ENCODE measurements at places on chromosomes 2 and 18.

DNA sequence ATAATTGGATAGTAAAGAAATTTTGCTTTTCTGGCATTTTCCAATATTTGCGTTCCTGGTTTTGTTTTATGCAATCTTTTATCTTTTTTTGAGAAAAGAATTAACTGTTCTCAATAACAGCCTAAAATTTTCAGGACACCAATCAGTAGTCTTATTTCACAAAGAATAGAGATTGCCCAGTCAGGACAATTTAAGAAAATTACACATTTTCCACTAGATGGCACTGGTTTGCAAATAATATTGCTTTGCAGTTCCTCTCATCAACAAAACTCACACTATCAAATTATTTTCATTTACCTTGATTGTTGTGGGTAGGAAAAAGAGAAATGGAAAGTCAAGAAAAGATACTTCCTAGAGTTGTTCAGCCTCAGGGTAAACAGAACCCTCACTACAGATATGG is 2.4 kb upstream of the RBM45 start:
- no peak for DNase-seq

GRCh38 chr2:212908031-212908430 is 243.4 kb downstream of the IKZF2 start:
- no peak for DNase-seq

DNA sequence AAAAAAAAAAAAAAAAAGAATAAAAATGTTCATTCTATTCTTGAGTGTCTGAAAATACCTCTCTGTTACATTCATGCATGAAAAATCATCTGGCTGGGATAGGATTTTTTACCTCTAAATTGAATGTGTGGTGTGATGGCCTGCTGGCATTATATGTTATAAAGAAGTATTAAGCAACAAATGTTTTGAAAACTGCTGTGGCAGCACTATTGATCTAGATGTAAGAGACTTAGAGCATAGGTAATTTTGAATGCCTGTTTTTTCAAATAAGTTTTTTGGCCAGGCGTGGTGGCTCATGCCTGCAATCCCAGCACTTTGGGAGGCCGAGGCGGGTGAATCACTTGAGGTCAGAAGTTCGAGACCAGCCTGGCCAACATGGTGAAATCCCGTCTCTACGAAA is 147.0 kb upstream of the LINC00305 start:
- DNase-seq: no peak

DNA sequence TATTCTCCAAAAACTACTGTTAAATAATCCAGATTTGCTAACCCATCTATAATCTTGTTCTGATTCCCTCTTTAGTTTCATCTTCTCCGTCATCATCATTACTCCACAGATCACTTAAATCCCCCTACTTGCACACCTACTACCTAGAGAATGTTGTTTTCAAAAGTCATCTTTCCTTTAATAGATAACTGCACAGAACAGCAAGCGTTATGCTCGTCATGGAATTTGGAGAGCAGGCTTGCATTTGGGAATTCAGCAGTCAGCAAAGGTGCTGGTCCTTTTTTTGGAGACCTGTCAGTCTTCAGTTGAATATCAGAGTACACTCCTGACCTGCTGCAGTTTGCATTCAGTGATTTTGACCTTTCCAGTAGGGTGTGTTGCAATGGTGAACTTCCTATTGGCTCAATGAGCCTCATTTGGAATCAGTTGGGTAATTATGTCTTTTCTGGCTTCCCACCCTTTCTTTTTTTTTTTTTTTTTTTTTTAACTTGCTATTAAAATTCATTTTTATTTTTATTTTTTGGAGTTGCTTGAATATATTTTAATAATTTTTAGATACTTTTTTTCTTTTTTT is 110.6 kb downstream of the HNRNPLL start:
- no peak for DNase-seq

GRCh38 chr2:241957276-241957675 is 87.7 kb downstream of the RTP5 start:
- DNase-seq: no peak

DNA sequence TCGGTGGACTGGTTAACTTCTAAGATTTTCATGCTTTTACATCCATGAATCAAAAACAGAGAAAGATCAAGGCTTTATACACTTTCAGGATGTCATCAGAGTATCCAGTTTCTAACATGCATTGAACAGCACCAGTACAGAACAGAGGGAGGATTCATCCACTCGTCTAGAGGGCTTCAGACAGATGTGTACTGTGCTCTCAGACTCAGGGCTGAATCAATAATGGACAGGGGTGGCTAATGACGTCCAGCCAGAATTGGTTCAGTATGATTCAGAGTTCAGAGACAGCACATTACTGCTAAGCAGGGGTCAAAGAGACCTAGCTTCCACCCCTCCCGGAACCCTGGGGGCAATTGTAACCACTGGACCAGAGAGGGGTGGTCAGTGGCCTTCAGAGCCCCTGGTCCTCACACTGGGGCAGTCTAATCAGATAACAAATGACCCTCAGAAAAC is 37.3 kb downstream of the RNU4ATAC start:
- no peak for DNase-seq

DNA sequence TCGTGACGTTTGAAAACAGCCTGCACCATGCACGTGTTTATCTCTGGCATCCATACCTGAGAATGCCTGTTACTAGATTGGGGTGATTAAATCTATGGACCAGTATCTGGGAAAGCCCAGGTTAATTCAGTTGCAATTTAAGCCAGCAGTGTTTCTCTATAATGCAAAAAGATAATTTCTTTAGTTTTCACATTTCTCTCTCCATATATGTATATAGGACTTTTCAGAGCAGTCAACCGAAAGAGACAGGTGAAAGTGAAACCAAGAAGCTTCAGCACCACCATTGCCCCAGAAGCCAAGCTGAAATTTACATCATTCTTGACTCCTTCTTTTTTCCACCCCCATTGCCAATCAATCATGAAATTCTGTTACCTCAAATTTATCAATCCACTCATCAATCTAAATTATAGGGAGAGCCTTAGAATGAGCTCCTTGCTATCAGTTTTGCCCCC is 2.7 kb upstream of the LRP2 start:
- DNase-seq: no peak

- no peak for DNase-seq
Measured at GRCh38 chr18:58359620-58360019, 269.3 kb downstream of the ALPK2 start.

DNA sequence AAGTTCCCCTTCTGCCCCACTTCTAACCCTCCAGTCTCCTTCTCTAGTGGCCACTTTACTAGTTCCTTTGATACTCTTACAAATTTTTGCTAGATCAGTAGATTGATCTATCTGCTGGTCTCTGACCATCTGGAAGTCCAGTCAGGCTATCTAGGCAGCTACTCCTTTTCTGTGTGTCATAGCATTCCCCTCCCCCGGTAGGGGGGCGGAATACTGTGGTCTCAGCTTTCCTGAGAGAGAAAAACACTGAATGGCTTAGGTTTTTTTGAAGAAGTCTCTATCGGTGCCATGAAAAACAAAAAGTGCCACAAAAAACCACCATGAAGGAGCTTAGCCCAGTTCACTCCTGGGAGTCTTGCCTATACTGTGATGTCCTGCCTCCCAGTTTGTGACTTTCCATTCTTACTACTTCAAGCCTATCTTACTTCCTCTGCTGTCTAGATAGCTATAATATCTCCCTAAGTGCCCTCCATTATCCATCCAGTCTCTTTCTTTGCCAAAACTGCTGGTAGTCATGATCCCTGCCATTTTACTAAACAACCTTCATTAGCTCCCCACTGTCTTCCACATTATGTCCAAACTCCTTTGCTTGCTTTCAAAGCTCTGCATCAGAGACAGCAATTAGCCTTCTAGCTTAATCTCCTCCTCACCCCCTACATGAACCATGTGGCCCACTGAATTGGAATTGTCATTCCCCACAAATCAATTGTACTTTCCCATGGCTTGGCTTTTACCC is 29.9 kb downstream of the TPGS2 start:
- no peak for DNase-seq

GRCh38 chr18:34509879-34510586 is 200.1 kb upstream of the DTNA start:
- no peak for DNase-seq

- no peak for DNase-seq
Measured at GRCh38 chr2:7730449-7730848, 813.2 kb downstream of the RNF144A start.

DNA sequence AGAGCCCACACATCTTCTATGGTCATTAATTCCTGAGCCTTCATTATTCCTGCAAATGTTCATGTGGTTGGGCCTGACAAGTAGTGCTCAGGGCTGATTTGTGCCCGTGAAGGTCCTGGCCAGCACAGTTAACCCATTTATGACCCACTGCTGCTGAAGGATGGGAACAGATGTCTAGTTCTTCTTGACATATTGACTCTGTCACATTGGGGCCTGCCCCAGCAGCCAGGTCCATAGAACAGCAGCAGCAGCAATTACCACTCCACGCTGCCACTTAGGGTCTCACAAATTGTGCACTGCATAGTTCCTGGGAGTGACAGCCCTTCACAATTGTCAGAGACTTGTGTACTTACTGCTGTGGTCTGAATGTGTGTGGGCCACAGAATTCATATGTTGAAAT is 442.3 kb upstream of the RGPD4 start:
- DNase-seq: no peak

DNA sequence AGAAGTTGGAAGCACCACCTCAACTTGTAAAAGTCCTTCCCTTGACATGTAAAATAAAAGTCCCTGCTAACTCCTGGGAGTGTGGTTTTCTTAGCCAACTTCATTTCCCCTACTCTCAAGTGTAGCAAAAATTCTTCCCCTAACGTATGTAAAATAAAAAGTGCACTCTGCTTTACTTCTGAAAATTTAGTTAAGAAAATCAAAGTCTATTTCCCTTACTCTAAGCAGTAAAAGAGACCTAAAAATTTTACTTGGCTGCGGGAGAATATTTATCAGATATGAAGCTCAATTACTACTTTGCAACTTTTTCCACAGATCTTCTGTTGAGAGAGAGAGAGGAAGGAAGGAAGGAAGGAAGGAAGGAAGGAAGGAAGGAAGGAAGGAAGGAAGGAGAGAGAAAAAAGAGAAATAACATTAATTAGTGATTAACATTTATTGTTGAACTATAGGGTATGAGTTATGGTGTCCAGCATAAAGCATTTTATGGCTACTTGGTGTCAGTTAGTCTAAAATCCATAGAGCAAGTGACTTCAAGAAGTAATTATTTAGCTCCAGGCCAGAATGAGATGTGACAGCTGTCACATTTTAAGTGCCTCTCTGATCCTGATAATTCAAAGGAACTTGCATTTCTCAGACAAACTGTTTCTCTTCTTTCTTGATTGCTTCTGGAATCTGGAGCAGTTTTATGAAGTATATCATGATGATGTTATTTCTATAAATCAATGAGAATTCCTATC is 210.3 kb downstream of the TMX3 start:
- no peak for DNase-seq

- no peak for DNase-seq
Measured at GRCh38 chr2:12131975-12132374, 385.5 kb downstream of the LPIN1 start.

- DNase-seq: no peak
Measured at GRCh38 chr2:23411752-23412431, 26.9 kb downstream of the KLHL29 start.

- no peak for DNase-seq
Measured at GRCh38 chr2:47288864-47289263, 114.1 kb upstream of the MSH2 start.

- DNase-seq: no peak
Measured at GRCh38 chr2:226690461-226691024, 109.1 kb downstream of the IRS1 start.

- no peak for DNase-seq
Measured at GRCh38 chr2:21257621-21258020, 133.9 kb downstream of the TDRD15 start.

GRCh38 chr2:179572544-179572943 is 288.9 kb downstream of the ZNF385B start:
- DNase-seq: no peak

- no peak for DNase-seq
Measured at GRCh38 chr2:105917688-105918087, 173.0 kb downstream of the NCK2 start.

- peak; percentile 32 for DNase-seq
Measured at GRCh38 chr2:109677835-109678580, 63.8 kb downstream of the SOWAHC start.

GRCh38 chr2:99780276-99780675 is 290.5 kb upstream of the REV1 start:
- DNase-seq: no peak

- no peak for DNase-seq
Measured at GRCh38 chr2:239977111-239977510, 48.0 kb downstream of the NDUFA10 start.

DNA sequence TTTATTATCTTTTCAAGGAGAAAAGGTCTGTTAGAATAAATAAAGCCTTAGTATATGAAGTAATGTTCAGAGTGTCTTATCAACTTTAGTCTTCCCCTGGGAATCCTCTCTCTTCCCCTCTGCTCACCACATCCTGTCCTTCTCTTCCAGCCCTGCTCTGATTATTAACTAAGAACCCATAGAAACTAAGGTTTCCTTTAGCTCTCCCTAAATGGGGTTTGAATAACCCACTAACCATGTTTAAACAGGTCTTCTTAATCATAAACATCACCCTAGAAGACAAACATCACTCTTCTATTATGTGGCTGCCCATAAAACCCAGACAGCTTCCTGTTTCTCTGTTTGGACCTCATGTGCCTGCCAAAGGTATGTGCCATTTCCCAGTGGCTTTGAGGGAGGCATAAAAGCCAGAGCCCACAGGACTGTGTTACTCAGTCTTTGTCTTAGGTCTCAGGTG is 50.1 kb downstream of the SLC14A1 start:
- DNase-seq: no peak

DNA sequence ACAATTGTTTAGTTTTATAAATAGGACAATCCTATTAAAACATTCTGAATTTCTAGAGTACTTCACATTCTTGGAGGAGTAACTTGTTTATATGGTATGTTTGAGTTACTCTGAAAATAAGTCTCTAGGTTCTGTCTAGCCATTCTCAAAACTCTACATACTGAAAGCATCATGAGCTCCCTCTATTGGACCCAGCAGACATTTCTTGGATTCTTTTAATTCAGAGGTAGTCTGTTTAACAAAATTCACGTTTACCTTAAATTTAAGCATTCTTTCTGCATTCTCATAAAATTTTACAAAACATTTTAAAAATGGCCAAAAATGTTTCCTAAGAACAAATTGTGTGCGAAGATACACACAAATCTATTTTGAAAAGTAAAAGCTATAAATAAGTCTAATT is 15.3 kb downstream of the SP9 start:
- DNase-seq: no peak

GRCh38 chr2:124572934-124573634 is 548.0 kb downstream of the CNTNAP5 start:
- DNase-seq: no peak

All from nephron progenitor cell (in vitro differentiated cells).